Effector memory CD4-positive, alpha-beta T cell (primary cell): ENCODE measurements at places on chromosomes 4 and X.
A peak's percentile ranks its signal among the peaks of the same experiment; 100 is the strongest.

GRCh38 chrX:10120828-10121227, 35.9 kb upstream of the CLCN4 start:
- DNase-seq: no peak

DNA sequence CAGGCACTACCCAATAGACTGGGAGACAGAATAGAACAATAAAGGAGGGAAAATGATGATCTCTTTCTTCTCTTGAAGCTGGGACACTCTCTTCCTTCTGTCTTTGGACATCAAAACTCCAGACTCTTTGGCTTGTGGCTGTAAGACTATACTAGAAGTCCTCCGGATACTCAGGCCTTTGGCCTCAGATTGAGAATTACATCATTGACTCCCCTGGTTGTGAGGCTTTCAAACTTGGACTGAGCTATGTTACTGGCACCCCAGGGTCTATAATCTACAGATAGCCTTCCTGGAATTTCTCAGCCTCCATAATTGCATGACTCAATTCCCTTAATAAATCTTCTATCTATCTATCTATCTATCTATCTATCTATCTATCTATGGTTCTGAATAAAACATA, 294.2 kb upstream of the CT83 start:
- no peak for DNase-seq

GRCh38 chr4:150493851-150494250, 88.1 kb upstream of the MAB21L2 start:
- no peak for DNase-seq

DNA sequence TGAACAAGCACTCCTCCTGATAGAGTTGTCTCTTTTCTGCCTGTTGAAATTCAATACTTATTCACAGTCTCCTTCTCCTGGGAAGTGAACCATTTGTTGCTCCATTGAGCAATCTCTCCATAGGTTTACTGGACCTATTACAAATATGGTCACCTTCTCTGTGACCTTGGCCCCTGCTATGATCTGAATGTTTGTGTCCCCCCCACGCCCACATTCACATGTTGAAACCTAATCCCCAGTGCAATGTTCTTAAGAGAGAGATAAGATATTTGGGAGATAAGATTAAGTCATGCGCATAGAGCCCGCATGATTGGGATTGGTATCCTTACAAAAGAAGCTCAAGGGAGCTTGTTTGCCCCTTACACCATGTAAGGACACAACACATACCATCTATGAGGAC, 54.1 kb upstream of the GABRE start:
- DNase-seq: no peak

GRCh38 chrX:11967986-11968869, 170.0 kb upstream of the FRMPD4 start:
- DNase-seq: no peak

GRCh38 chr4:184814686-184815045, 11.1 kb downstream of the ACSL1 start:
- no peak for DNase-seq

DNA sequence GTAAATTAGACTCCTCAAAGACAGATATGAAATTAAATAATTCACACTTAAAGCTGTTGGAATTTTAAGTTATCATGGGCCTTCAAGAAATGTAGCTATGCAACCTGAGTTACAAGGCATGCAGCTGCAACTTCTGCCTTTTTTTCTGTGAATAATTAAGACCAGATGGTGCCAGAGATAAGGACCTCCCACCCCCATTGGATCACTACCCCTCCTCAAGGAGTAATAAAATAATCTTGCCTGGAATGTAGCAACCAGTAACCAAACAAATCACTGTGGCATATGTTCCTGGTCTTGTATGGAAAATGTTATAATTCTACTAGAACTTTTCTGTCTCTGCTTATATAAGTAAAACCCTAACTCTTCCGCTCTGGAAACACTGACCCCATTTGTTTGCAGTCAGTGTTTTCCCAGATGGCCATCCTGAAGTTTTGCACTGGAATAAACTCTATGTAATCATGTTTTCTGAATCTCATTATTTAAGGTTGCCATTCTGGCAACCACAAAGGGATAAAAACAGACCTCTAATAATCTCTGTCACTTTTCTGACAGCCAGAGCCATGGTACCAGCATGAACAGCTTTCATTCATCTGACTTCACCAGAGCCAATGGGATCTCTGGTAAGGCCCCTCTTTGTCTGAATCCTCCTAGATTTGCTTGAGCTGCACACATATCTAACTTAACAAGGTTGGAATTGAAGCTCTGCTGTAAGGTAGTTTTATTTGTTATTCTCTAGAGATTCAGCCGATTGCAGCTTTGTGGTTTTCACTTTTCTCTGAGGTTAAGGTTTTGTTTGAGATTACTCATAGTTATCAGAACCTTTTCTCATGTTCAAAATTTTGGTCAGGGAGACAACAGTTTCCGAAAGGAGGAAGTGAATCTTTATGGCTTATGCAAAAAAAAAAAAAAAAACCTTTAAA, 274.6 kb downstream of the NAF1 start:
- DNase-seq: no peak

DNA sequence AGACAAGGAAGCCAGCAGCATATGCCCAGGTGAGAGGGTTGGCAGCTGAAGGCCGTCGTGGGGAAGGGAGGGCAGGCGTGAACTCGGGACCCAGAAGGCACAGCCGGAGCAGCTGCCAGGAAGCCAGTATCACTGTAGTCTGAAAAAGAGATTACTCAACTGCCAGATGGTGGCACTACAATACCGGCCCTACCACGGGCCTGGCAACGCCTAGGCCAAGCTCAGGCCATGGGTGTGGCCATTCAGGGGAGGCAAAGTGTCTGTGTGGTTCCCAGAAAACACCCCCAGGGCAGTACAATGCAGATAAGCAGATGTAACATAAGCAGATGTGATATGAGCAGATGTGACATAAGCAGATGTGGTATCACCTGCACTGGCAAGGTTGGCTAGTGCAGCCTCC, 236.0 kb downstream of the AFAP1 start:
- DNase-seq: no peak

DNA sequence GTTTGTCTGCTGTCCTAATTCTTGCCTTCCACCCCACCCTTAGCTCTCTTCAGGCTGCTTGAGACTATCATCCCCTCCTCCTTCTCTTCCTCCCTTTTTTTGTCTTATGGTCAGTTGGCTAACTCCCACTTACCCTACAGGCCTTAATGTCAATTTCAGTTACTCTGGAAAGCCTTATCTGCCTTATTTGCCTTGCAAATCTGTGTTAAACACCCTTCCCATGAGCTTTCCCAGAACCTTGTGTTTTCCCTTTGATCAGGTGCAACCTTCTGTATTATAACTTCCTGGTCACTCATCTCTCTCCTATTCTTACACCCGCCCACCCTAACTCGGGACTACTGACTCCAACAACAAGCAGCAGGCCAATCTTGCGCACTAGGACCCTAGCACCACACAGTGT, 74.8 kb downstream of the COX18 start:
- DNase-seq: no peak

DNA sequence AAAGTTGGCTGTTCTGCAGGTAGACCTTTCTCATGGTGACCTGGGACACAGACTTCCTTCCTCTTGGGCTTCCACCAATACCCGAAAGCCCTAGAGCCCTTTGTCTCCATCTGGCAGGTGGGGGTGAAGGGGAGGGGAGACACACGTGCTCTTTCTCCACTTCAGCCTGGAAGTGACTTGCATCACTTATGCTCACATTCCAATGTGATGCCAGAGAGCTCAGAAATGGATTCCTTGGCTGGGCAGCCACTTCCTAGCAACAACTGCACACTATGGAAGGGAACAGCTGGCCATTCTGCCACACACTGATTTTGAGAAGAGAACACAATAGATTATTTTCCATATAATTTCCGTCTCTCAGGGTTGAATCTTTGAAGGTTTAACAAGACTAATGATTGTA, 36.3 kb downstream of the C4orf51 start:
- DNase-seq: no peak

DNA sequence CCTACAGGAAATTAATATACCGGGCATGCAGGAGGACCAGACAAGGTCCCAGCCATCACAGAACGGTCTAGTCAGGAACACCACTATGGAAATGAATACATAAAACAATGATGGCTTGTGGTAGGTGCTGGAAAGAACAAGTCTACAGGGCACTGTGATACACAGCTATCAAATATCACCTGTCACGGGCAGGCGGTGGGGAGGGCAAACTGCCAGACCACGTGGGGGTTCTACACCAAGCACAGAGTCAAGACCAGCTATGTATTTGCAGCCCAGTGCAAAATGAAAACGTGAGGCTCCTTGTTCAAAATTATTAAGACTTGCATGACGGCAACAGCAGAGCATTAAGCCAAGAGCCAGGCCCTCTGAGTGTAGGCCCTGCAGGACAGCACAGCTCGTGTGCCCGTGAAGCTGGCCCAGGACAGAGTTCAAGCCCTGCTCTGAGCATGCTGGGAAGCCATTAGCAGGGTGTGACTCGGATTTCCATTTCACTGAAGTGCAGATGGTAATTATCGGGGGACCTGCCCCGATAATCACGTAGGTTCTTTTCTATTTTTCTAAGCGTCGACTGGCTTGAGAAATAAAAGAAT, 83.6 kb downstream of the JAKMIP1 start:
- DNase-seq: no peak

DNA sequence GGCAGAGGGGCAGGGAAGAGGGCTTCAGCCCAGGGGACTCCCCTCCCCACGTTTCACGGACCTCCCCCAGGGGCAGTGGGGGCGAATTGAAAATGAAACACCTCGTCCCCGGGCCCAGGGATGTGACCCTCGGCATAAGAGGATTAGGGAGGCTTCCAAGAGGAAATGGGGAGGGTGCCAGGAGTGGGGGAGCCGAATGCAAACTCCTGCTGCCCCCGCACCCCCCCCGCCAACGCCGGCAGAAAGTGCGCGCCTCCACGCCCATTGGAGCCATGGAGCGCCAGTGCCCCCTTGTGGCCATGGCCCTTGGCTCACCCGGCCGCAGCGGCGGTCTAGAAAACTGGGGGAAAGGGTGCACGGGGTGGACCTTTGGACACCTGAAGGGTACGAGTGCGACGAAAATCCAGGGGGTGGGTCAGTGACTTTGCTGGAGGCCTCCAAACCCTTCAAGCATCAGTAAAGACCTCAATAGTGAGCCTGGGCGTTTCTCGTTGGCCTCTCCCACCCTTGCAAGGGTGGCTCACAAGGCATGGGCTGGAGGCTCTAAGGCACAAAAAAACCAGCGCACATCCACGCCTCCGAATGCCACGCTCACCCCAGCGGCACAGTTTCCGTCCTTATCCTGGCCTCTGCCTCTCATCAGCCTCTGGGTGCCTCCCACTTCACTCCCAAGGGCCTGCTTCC, 120.8 kb upstream of the PJA1 start:
- peak; percentile 25 for DNase-seq

- DNase-seq: no peak
Measured at GRCh38 chr4:68904786-68905185, 46.8 kb downstream of the UGT2A3 start.

GRCh38 chr4:4421356-4421755, 34.5 kb downstream of the NSG1 start:
- DNase-seq: no peak

DNA sequence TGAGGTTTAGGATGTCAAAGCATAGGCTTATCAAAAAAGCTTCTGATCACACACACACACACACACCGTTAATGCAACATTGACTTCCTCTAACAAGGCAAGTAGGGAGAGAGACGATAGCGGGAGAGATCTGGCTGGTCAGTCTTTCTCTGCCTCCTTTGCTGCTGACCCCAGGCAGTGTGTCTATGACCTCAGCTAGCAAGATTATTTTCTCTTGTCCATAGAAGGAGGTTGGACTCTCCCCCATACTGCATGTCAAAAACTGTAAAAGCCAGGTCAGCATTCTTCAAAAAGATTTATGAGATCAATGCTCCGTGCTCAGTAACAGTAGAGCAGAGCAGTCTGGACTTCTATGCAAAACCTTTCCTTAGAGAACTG, 63.5 kb upstream of the PGM2 start:
- no peak for DNase-seq

- no peak for DNase-seq
Measured at GRCh38 chr4:84914686-84915395, 51.6 kb downstream of the WDFY3 start.

DNA sequence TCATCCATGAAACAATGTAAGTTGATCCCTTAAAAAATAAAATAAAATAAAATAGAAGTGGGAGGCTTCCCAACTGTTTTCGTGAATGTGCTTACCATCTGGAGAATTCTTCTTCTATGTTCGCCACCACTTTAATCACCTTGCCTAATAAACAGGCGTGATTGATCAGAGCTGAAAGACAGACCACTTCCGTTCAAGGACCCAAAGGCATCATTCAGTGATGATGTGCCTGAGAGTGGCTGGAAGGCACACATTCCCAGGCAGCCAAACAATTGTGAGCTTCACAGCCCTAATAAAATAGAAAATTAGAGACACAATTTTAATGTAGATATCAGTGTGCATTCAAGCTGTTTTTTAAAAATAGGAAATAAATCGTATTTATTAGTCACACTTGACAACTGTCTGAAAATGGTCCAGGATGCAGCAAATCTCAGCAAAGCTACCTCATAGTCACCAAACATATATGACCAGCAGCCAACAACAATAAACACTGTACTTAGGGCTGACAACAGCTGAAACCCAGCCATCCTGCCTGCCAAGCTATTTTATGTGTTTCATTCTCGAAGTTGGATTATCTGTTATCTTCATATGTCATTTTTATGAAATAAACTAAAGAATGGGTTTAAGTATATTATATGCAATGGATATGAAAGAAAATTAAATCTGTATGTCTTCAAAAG, 163.2 kb upstream of the FAM9B start:
- DNase-seq: no peak

DNA sequence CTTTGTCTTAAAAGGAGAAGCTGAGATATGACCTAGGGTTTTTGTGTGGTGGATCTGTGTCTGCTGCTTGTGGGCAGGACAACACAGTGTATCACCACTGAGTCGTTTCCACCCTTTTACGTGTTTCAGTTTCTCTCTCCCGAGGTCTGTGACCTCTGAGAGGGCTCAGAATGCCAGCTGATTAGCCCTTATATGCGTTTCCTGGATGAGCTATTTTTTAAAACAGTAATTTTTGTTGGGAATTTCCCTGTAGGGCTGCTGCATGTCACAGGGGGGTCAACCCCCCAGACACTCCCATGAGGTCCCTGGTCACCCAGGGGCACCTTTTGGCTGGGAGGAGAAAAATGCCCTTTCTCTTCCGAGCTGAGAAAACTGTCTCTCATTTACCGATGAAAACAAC, 170.4 kb upstream of the CASK start:
- DNase-seq: no peak

GRCh38 chr4:176271749-176272148, 2.7 kb upstream of the ASB5 start:
- no peak for DNase-seq

DNA sequence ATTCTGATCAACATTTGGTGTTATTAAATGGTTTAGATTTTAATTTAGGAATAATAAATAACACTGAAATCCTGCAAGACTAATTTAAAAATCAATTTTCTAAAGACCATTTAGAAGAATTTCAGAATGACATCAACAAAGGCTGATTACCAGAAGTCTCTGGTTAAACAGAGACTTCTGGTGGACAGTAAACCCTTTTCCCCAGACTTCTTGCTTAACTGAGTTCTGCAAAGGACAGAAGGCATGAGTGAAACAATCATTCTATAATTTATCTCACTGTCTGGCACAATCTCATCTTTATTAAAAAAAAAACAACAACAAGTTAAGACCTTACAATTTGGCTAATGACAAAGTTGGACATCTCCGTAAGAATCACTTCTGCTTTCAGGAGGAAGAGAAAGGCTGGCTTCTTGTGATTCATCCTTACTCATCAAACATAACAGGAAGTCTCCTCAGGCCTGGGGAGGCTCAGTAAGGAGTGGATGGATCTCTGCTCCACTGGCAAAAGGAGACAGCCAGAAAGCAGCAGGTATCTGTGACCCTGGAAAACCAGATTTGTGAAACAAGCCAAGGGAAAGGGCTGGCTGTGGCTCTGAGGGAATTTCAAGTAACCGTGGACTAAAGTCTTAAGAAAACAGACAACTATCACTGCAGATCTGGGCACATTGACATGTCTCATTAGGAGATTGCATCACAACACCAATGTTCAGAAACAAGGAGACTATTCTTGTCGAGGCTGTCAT, 908 bp upstream of the TLR6 start:
- no peak for DNase-seq
